ENCODE measurements at places on chromosomes 12 and 14. TPM values are rescaled to one million over a fixed set of nuclear protein-coding genes. Genes with fewer than 3 reads are reported as not detected.

NKX2-1 gene
- total RNA-seq = not detected

TAS2R30 gene
- not detected for total RNA-seq

KLRK1 gene
- not detected for total RNA-seq

LRRC10 gene
- not detected for total RNA-seq

CIDEB gene
- total RNA-seq = 0.12 TPM

Data from A549 treated with ZK216348 at 1 μM for 4 hours (cell line).